ENCODE measurements at places on chromosomes 12 and 14. TPM values are rescaled to one million over a fixed set of nuclear protein-coding genes. Genes with fewer than 3 reads are reported as not detected.
A peak's percentile ranks its signal among the peaks of the same experiment; 100 is the strongest.

- no peaks in the 10 kb centered on the region for H3K27me3 ChIP-seq
- no peaks in the 10 kb centered on the region for H3K4me1 ChIP-seq
- H3K36me3 ChIP-seq = no peaks in the 10 kb centered on the region
- no peak overlapping the region for H3K4me3 ChIP-seq
- DNase-seq = no peak
These were observed 4.0 kb downstream of the LRP1-AS start for GRCh38 chr12:57143454-57143853.

GRCh38 chr14:52827426-52827825 is 36.0 kb upstream of the GNPNAT1 start:
- no peaks in the 10 kb centered on the region for H3K4me1 ChIP-seq
- no peaks in the 10 kb centered on the region for H3K36me3 ChIP-seq
- no peaks in the 10 kb centered on the region for H3K27me3 ChIP-seq
- no peak overlapping the region for H3K27ac ChIP-seq
- H3K4me3 ChIP-seq = no peak overlapping the region

GRCh38 chr12:90366286-90366685 is 588.7 kb downstream of the CCER1 start:
- DNase-seq = no peak
- no peaks in the 10 kb centered on the region for H3K36me3 ChIP-seq
- H3K27me3 ChIP-seq = no peaks in the 10 kb centered on the region

DNA sequence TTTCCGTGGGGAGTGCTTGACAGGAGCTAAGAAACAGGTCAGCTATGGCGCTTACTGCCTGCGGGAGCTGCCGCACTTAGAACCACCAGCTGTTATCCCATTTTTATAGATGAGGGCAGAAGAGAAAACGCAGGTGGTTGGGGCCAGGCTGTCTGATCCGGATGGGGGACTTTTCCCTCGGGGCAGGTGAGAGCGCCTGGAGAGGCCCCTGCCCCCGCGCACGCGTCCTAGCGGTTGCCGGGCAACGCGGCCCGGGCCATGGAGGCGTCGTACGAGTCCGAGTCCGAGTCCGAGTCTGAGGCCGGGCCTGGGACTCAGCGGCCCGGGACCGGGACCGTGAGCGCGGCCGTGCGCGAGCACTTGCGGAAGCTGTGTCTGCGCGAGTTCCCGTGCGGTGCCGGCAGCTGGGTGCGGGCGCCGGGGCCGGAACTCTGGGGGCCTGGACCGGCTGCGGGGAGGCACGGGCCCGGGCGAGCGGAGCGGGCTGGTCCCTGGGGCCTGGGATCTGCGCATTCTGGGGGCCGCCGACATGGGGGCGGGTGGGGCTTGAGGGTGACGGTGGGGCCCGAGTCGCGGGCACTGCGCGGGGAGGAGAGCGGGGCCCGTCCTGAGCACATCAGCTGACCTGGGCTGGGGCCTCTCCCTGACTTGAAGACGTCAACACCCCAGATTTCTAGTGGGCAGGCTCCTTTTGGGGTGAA is at the start of gene LRRC43:
Gene LRRC43, plus strand, starts transcription at position 237 of the 701 bp plus-strand sequence. Its CDS starts 22 bp downstream, at position 259.
- no peak within 1 kb of the TSS for H3K27ac ChIP-seq
- H3K4me1 ChIP-seq = no peaks in the 10 kb centered on the region
- H3K27me3 ChIP-seq = no peaks in the 10 kb centered on the region
- no peak for DNase-seq
- H3K36me3 ChIP-seq = no peaks in the 10 kb centered on the region
- peak within 1 kb of the TSS; percentile 48 for H3K4me3 ChIP-seq

DNA sequence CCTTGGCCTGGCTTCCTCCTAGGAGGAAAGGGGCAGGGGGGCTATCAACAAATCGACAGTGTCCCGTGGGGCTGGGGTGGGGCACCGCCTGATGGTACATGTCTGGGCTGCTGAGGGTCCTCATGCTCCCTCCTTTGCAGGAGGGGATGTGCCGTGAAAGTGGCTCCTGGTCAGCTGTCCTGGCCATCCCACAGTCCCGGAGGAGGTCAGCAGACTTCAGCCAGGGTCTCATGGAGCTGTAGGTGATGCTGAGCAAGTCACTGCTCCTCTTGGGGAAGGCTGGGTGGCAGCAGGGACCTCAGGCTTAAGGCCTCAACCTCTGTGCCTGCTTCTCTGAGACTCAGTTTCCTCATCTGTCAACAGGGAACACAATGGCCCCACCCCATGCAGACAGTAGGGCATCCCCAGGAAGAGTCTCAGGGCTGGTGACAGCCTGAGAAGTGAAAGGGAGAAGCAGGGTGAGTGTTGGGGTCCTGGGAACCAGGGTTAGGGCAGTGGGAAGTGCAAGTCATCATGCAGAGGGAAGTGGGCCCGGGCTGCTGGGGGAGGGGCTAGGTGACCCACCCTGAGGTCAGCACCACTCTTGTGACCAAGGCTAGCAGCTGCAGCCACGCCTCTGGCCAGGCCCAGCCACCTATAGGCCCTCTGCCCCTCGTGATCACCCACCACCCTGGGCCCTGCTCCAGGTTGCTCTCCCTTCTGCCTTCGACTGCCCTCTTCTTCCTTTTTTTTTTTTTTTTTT is 4.4 kb upstream of the TNFAIP2 start:
- H3K4me1 ChIP-seq = peaks cover 48% of the 10 kb centered on the region
- DNase-seq = no peak
- H3K4me3 ChIP-seq = no peak overlapping the region
- H3K36me3 ChIP-seq = no peaks in the 10 kb centered on the region
- H3K27ac ChIP-seq = peak overlapping the region; percentile 40

- H3K36me3 ChIP-seq = no peaks in the 10 kb centered on the region
- H3K4me3 ChIP-seq = no peak overlapping the region
- DNase-seq = no peak
- no peaks in the 10 kb centered on the region for H3K27me3 ChIP-seq
- no peaks in the 10 kb centered on the region for H3K4me1 ChIP-seq
These were observed 89.7 kb downstream of the PTCSC3 start for GRCh38 chr14:36086629-36087395.

GRCh38 chr14:32021341-32021740 is 55.8 kb upstream of the ARHGAP5 start:
- no peaks in the 10 kb centered on the region for H3K36me3 ChIP-seq
- no peak overlapping the region for H3K4me3 ChIP-seq
- no peak overlapping the region for H3K27ac ChIP-seq
- H3K4me1 ChIP-seq = no peaks in the 10 kb centered on the region
- no peaks in the 10 kb centered on the region for H3K27me3 ChIP-seq

GRCh38 chr12:124618291-124618902 is 51.0 kb upstream of the NCOR2 start:
- 0 out of 2 replicates have a peak, but pooled peaks cover 2% of the 10 kb centered on the region for H3K4me1 ChIP-seq
- no peaks in the 10 kb centered on the region for H3K27me3 ChIP-seq
- no peaks in the 10 kb centered on the region for H3K36me3 ChIP-seq
- no peak for DNase-seq

DNA sequence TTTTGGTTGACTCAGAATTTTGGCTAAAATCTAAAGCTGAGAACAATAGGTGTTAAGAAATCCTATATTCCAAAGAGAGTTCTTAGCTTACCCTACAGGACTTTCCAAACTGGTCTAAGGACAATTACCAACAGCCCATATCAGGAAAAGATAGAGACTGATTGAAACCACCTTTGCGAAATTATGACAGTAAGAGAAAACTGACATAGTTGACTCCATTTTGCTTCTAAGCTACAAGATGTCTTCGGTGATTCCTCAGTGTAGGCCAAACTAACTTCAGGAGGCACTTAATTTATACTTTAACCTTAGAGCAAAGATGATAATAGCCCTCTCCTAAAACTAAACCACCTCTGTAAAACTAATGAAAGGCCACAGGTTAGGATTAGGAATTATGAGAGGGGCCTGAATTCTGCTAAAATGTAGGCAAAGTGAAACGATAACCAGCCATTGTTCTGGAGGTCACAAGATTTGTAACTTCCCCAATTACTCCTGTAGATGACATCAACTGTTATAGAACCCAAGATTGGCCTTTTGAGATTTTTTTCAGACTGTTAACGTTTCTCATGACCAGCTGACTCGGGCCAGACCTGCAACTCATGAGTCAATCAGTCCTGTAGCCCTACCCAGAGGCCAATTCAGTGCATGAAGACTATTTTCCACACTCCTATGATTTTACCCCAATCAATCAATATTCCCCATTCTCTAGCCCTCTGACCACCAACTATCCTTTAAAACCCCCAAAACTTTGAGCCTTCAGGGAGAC is 43.0 kb downstream of the KLRG1 start:
- DNase-seq = no peak
- H3K36me3 ChIP-seq = no peaks in the 10 kb centered on the region
- H3K4me1 ChIP-seq = no peaks in the 10 kb centered on the region

GRCh38 chr14:105069871-105070759 is 4.9 kb upstream of the GPR132 start:
- no peaks in the 10 kb centered on the region for H3K4me1 ChIP-seq
- no peak overlapping the region for H3K4me3 ChIP-seq
- H3K36me3 ChIP-seq = no peaks in the 10 kb centered on the region
- no peak overlapping the region for H3K27ac ChIP-seq
- no peak for DNase-seq
- H3K27me3 ChIP-seq = no peaks in the 10 kb centered on the region

- no peak for DNase-seq
- H3K27me3 ChIP-seq = no peaks in the 10 kb centered on the region
These were observed 15.4 kb downstream of the C1S start for GRCh38 chr12:7075939-7076338.

GRCh38 chr12:5172886-5173285 is 129.2 kb downstream of the KCNA5 start:
- H3K27me3 ChIP-seq = no peaks in the 10 kb centered on the region
- no peak for DNase-seq
- H3K36me3 ChIP-seq = no peaks in the 10 kb centered on the region
- no peak overlapping the region for H3K4me3 ChIP-seq

- H3K27ac ChIP-seq = no peak overlapping the region
- DNase-seq = no peak
- H3K4me3 ChIP-seq = peak overlapping the region; percentile 42
- peaks cover 23% of the 10 kb centered on the region for H3K27me3 ChIP-seq
- no peaks in the 10 kb centered on the region for H3K4me1 ChIP-seq
These were observed 202.6 kb upstream of the FOXN3 start for GRCh38 chr14:89619596-89619995.

DNA sequence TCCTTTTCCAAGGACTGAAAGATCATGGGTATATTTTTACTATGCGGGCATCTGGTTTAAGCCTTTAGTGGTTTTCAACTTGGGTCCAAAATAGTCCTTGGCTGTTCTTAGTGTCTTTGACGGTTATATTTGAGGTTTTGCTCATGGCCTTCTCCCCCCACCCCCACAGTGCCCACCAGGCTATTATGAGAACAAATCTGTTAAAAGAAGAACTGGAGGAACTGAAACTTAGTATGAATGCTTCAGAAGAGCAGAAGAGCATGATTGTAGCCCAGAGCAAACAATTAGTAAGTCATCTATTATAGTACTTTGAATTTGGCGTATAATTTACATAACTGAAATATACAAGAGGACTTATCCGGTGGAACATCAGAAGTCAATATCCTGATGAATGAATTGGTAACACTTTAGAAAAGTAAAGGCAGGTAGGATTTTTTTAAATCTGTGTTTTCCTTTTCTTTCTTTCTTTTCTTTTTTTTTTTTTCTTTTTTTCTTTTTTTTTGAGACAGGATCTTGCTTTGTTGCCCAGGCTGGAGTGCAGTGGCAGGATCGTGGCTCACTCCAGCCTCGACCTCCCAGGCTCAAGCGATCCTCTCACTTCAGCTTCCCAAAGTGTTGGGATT is 71.8 kb upstream of the BCAT1 start:
- H3K4me1 ChIP-seq = no peaks in the 10 kb centered on the region
- no peak overlapping the region for H3K4me3 ChIP-seq
- H3K36me3 ChIP-seq = no peaks in the 10 kb centered on the region
- H3K27ac ChIP-seq = no peak overlapping the region
- no peak for DNase-seq

GRCh38 chr12:70002912-70003255 is 177.9 kb downstream of the MYRFL start:
- no peaks in the 10 kb centered on the region for H3K36me3 ChIP-seq
- H3K4me1 ChIP-seq = no peaks in the 10 kb centered on the region
- H3K27ac ChIP-seq = no peak overlapping the region
- H3K4me3 ChIP-seq = no peak overlapping the region
- no peak for DNase-seq
- no peaks in the 10 kb centered on the region for H3K27me3 ChIP-seq

DNA sequence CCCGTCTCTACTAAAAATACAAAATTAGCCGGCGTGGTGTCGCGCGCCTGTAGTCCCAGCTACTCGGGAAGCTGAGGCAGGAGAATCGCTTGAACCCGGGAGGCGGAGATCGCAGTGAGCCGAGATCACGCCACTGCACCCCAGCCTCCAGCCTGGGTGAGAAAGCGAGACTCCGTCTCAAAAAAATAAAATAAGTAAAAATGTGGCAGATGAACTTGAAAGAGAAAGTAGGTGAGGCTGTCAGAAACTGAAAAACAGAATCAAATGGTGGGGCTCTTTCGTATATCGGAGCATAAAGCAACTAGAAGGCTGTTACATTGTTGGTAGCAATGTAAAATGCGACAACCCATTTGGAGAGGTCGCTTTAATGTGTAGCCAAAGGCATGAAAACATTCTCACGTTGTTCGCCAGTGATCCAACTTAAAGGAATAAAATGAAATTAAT is 767 bp upstream of the CCNT1 start:
- H3K27me3 ChIP-seq = no peaks in the 10 kb centered on the region
- H3K4me1 ChIP-seq = peaks cover 13% of the 10 kb centered on the region
- DNase-seq = peak; percentile 5
- H3K36me3 ChIP-seq = peaks cover 5% of the 10 kb centered on the region

- H3K4me3 ChIP-seq = no peak overlapping the region
- no peak overlapping the region for H3K27ac ChIP-seq
- no peaks in the 10 kb centered on the region for H3K36me3 ChIP-seq
- no peaks in the 10 kb centered on the region for H3K4me1 ChIP-seq
These were observed 26.2 kb downstream of the ZCRB1 start for GRCh38 chr12:42299392-42300308.

GRCh38 chr14:71245659-71246361 is 338.6 kb downstream of the PCNX1 start:
- no peak overlapping the region for H3K27ac ChIP-seq
- no peaks in the 10 kb centered on the region for H3K4me1 ChIP-seq
- no peak overlapping the region for H3K4me3 ChIP-seq
- no peak for DNase-seq
- H3K36me3 ChIP-seq = no peaks in the 10 kb centered on the region

GRCh38 chr14:92421751-92422150 is 91.8 kb upstream of the RIN3 start:
- no peaks in the 10 kb centered on the region for H3K36me3 ChIP-seq
- H3K27me3 ChIP-seq = no peaks in the 10 kb centered on the region
- no peak overlapping the region for H3K27ac ChIP-seq
- no peaks in the 10 kb centered on the region for H3K4me1 ChIP-seq
- no peak for DNase-seq

- no peak overlapping the region for H3K27ac ChIP-seq
- no peak overlapping the region for H3K4me3 ChIP-seq
- H3K36me3 ChIP-seq = no peaks in the 10 kb centered on the region
- no peaks in the 10 kb centered on the region for H3K27me3 ChIP-seq
These were observed 182.3 kb downstream of the SLC41A2 start for GRCh38 chr12:104775731-104776231.

- no peak for DNase-seq
- no peak overlapping the region for H3K27ac ChIP-seq
- no peak overlapping the region for H3K4me3 ChIP-seq
- H3K36me3 ChIP-seq = no peaks in the 10 kb centered on the region
These were observed 27.9 kb downstream of the PPM1H start for GRCh38 chr12:62907078-62907477.

LTB4R2 gene
- 6.9 TPM for total RNA-seq

MARS1 gene
- 291 TPM for total RNA-seq

CCDC38 gene
- not detected for total RNA-seq

AACS gene
- total RNA-seq = 34.7 TPM

TNFAIP2 gene
- total RNA-seq = 491 TPM

RFX4 gene
- total RNA-seq = not detected

TSPAN19 gene
- total RNA-seq = not detected

C14orf180 gene
- total RNA-seq = not detected

RASAL1 gene
- total RNA-seq = 0.28 TPM

SEL1L gene
- 53.7 TPM for total RNA-seq

ASCL1 gene
- not detected for total RNA-seq

PLBD1 gene
- 37.8 TPM for total RNA-seq

CLEC1B gene
- total RNA-seq = not detected

Measured in Panc1 (cell line).